NCI-H1436 treated with DMSO at 0.1 percent for 48 hours (cell line): ENCODE measurements at places on chromosomes 7 and 10.

- no peak for DNase-seq
These were observed 45.2 kb downstream of the GPR141 start for GRCh38 chr7:37728747-37729146.

- DNase-seq = no peak
These were observed 308.4 kb downstream of the BICC1 start for GRCh38 chr10:58820861-58821751.

GRCh38 chr7:128137181-128137580, 103.9 kb upstream of the LEP start:
- DNase-seq = no peak

GRCh38 chr10:48555310-48556042, 49.4 kb downstream of the ARHGAP22 start:
- no peak for DNase-seq

GRCh38 chr7:121872831-121873288, at the start of gene PTPRZ1:
TSS of gene PTPRZ1 (plus strand) at chr7:121873161. CDS start at chr7:121873500, 339 bp downstream.
- no peak for DNase-seq

DNA sequence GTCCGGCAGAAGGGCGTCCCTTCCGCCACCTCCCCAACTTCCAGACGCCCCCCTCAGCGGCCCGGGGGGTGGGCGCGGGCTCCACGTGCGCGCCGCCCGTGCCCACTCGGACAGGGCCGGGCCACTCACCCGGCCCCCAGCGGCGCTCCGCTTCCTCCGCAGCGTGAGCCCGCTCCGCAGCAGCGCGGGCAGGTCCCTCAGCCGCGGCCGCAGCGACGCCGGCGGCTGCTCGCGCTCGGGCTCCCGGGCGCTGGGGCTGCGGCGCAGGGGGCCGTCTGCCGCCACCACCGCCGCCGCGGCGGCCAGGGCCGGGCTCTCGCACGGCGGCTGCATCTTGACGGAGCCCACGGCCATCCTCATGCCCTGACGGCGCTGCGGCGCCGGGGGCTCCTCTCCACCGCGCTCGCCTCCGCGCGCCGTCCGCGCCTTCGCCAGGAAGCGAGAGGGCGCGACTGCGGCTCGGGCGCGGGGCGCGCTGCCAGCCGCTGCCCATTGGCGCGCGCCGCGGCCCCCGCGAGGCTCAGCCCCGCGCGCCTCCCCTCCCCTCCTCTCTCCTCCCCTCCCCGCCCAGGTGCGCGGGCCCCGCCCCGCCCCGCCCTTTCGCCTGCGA, at the start of gene RAPGEF5:
TSS of gene RAPGEF5 (minus strand) at position 454 of the 610 bp plus-strand sequence. CDS start at position 360, 94 bp downstream.
- no peak for DNase-seq
